ENCODE measurements at places on chromosomes 6 and 20.
A peak's percentile ranks its signal among the peaks of the same experiment; 100 is the strongest.

DNA sequence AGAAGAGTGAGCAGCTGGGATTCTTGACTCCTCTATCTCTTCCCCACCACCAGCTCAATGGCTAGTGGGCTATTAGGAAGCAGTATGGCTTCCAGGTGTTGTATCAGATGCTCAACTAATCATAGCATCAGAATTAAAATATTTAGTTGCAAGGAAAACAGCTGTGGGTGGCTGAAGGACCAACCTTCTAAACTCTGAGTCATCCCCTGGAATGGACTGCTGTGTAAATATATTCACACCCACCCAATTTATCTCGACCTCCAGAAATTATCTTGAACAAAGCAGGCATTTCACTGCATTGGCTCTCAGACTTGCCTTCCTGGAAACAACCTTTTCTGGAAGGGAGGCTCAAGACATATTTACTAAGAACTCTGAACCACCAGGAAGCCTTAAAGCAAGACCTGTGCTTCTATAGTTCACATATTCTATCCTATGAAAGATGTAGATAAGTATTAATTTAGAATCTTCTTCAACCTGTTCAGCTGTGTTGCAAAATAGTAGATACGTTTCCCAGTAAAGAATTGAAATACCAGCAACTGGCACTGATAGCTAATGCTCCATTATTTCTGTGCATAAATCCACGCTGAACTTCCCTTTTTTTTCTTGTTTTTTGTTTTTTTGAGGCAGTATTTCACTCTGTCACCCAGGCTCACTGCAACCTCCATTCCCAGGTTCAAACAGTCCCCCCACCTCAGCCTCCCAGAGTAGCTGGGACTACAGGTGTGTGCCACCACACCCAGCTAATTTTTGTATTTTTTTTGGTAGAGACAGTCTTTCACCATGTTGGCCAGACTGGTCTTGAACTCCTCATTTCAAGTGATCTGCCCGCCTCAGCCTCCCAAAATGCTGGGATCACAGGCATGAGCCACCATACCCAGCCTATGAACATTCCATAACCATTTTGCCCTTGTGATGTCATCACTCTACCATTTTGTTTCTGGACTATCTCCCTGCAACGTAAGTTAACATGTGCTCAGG, 56.9 kb upstream of the CD2AP start:
- no peak for DNase-seq

DNA sequence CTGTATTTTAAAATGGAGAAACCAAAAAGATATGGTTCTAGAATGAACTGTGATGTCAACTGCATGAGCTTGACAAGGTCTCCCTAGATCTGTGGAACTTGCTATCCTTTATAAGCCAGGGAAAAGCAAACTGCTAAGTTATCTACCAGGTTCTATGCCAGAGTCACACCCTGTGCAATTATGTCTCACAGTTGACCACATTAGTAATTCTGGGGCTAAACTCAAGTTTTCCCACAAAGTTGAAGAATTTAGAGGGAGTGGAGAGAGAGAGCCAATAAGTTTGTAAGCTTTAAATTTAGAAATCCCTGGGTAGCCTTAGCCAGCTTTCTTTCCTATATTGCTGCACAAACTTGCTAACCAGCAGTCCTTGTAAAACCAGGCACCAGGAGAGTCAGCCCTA, 407.0 kb upstream of the SASH1 start:
- no peak for DNase-seq

GRCh38 chr6:163449076-163449475, 34.6 kb downstream of the QKI start:
- DNase-seq: no peak

- no peak for DNase-seq
Measured at GRCh38 chr20:17650301-17651128, 31.5 kb downstream of the RRBP1 start.

GRCh38 chr20:32031007-32031958, 20.8 kb upstream of the HCK start:
- peak; percentile 84 for DNase-seq

DNA sequence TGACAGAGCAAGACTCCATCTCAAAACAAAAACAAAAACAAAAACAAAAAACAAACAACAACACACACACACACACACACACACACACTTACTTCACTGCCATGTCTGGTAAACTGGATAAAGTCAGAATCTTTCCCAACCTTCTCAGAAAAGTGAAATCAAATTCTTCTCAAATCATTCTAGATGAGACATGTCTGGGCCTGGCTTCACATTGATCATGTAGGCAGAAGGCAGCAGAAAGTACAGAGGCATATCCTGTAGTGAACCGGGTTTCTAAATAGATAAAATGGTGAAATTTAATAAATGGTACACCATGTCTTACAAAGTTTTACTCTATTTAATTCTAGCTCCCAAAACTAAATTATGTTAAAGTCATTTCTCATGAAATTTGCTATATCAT, 14.9 kb upstream of the MRS2 start:
- no peak for DNase-seq

DNA sequence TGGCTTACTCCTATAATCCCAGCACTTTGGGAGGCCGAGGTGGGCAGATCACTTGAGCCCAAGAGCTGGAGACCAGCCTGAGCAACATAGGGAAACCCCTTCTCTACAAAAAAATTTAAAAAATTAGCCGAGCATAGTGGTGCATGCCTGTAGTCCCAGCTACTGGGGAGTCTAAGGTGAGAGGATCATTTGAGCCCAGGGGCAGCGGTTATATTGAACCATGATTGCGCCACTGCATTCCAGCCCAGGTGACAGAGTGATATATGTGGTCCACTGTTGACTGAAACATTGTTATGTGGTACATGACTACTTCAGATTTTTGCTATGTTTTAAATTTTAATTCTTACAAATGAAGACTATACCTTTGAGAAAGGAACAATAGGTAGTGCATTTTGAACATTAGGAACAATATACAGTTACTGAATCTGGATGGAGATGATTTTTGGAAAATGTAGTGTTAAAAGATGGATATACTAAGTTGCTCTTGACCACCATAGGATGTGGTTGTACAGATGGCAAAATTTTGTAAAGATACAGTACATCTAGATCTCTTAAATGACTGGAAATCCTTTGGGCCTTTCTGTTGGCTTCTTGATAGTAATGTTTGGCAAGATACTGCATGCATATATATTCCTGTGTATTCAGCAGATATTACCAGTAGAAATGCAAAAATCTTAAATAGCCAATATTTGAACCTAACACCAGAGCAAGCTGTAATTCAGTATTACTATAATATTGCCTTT, 35.9 kb downstream of the MAPK14 start:
- DNase-seq: no peak

DNA sequence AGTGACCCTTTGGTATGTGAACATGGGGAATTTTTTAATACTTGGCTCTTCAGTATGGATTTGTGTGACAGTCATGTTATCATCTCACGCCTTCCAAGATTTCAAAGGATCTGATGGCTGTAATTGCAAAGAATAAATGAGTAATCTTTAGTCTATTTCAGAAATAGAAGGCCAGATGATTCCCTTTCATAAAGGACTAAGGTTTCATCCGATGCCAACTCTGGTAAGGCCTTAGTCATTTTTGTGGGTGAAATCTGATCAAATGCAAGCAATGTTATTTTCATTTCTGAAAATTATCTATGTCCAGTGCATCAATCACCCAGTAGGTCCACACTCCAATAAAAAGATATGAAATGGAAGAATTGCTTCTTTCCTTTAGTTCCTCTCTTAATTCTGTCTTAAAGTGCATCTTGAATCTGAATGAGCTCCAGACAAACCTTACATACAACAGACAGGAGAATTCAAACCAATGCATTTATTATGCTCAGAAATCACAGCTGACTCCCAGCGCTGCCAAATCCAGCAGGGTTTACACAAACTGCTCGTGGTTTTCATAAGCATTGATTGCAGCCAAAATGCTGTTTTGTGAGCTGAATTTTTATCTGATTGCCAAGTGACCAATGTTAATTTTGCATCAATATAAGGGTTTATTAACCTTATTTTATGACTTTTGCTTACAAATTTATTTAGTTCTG, 565.2 kb upstream of the MARCKS start:
- DNase-seq: no peak

DNA sequence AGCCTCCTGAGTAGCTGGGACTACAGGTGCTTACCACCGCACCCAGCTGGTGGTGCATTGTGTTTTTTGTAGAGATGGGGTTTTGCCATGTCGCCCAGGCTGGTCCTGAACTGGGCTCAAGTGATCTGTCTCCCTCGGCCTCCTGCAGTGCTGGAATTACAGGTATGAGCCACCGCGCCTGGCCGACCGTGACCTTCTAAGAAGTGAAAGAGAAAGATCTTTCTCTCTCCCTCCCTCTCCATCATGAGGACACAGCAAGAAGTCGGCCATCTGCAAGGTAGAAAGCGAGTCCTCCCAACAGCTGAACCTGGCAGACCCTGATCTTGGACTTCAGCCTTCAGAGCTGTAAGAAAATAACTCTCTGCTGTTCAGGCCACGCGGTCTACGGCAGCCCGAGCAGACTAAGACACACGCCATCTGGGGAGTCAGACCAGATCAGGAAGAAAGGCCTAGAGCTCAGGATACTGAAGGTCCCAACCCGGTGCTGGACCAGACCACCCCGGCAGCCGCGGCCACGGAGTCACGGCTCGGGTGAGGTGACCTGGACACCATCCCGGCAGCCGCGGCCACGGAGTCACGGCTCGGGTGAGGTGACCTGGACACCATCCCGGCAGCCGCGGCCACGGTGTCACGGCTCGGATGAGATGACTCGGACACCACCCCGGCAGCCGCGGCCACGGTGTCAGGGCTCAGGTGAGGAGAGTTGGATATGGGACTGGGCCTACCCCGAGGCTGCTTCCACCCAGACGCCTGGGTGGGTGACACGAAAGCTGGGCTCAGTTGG, 9.6 kb downstream of the GMEB2 start:
- no peak for DNase-seq

GRCh38 chr6:81997090-81997926, 244.8 kb upstream of the TENT5A start:
- DNase-seq: no peak

GRCh38 chr6:56255349-56255748, 8.0 kb upstream of the COL21A1 start:
- no peak for DNase-seq
